ENCODE measurements at places on chromosomes 11 and 22. TPM values are rescaled to one million over a fixed set of nuclear protein-coding genes. Genes with fewer than 3 reads are reported as not detected.

VEGFB gene
- total RNA-seq, result 60.8 TPM

ESAM gene
- total RNA-seq, result 0.49 TPM

LRRN4CL gene
- total RNA-seq, result 0.65 TPM

OR6A2 gene
- 2.2 TPM for total RNA-seq

OR51B5 gene
- not detected for total RNA-seq

VWCE gene
- 4.1 TPM for total RNA-seq

EED gene
- 40.2 TPM for total RNA-seq

DNA sequence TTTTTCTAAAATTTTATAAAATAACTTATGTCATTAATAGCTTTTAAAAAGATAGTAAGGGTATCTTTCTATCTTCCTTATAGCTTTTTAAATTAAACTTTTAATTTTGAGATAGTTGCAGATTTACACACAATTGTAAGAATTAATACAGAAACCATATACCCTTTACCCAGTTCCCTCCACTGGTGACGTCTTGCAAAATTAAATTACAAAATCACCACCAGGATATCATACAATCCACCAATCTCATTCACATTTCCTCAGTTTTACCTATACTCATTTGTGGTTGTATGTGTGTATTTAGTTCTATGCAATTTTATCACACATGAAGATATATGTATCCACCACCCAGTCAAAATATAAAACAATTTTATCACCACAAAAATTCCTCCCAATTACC, 10.0 kb downstream of the SBF2 start:
- DNase-seq, result no peak

DNA sequence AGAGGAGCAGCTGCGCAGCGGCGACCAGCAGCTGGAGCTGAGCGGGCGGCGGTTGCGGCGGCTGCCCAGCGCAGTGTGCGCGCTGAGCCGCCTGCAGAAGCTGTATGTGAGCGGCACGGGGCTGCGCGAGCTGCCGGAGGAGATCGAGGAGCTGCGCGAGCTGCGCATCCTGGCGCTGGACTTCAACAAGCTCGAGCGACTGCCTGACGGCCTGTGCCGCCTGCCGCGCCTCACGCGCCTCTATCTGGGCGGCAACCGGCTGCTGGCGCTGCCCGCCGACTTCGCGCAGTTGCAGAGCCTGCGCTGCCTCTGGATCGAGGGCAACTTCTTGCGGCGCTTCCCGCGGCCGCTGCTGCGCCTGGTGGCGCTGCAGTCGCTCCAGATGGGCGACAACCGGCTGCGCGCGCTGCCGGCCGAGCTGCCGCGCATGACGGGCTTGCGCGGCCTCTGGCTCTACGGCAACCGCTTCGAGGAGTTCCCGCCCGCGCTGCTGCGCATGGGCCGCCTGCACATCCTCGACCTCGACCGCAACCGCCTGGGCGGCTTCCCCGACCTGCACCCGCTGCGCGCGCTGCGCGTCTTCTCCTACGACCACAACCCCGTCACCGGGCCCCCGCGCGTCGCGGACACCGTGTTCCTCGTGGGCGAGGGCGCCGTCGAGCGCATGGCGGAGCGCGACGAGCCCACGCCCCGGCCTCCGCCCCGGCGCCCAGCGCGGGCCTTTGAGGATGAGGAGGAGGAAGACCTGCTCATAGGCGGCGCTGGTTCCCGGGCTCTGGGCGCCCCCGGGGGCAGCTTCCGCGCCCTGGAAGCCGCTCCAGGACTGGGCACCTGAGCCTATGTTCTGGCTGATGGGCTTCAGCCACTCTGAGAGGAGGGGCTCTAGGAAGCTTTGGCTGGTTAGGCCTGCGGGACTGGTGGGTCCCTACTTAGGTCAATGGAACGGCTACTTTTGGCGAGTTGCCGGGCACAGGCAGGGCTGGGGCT, 787 bp downstream of the LRRC10B start:
- no peak for DNase-seq

DNA sequence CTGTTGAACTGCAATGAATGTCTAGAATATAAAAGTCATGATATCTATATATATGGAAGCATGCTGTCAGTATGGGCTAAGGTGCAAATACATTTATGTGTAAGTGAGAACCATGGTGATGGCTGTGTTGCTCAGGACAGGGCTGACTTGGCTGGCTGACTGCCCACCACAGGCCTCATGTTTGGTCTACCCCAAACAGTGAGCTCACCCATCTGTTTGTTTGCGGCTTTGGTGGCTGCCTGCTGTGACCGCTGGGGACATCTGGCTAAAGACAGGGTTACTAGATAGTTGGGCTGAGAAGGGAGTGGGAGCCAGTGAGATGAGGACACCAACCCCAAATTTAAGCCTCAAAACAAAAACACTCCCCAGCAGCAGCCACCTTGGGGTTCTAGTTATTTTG, 6.3 kb downstream of the CD44 start:
- no peak for DNase-seq

GRCh38 chr11:69105461-69106030, 50.2 kb upstream of the SMIM38 start:
- no peak for DNase-seq

DNA sequence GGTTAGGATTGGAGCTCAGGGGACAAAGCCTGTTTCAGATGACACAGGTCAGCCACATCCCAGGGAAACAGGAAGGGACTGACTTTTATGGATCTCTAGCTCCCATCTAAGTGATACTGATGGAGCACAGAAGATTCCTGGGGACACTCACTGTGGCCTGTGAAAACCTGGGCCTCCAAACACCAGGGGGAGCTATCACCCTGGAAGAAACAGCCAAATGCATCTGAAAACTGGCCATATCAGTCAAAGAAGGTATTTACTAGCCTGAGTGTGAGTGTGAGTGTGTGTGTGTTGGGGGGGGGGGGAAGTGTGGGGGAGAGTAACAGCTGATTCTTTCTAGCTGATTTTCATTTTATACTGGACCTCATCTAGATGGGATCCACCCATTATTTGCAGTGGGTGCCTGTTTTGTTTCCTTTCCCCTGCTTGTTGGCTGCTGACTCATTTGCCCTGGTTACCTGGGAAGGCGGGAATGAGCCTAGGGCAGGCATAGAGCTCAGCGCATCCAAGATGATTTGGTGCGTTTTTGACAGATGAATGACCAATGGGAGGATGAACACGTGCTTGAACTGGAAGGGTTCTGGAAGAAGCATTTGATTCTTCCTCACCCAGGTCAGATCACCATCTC, 284.0 kb downstream of the KIRREL3 start:
- peak; percentile 43 for DNase-seq

- DNase-seq, result no peak
These were observed 111.7 kb downstream of the BUD13 start for GRCh38 chr11:116661056-116661455.

DNA sequence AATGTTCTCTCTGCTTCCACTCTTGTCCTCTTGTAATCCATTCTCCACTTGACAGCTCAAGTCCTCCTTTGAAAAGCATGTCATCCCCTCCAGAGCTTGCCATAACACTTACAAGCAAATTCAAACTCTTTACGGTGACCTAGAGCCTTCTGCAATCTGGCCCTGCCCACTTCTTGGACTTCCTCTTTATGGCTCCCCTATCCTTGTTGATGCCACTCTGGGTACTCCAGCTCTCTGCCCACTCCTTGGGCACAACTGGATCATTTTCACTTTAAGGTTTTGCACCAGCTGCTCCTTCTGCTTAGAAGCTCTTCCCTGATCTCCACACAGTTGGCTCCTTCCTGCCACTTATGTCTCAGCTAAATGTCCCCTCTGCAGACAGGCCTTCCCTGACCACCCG, 217.9 kb downstream of the DSCAML1 start:
- DNase-seq, result no peak

DNA sequence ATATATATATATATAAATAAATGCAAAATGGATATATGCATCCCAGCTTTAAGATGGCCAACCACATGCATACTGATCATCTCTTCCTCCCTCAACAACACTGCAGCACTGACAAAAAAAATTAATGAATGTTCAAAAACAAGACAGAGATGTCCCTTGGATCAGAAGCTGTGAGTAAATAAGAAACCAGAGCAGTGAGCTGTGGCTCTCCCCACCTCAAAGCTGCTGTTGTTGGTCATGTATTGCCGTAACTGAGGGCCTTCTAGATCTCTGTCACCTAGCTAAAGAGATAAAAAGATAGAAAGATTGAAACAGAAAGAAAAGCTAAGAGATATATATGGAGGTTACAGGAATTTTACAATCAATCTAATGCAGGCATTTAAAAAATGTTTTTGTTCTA, 15.5 kb upstream of the TMEM135 start:
- no peak for DNase-seq

GRCh38 chr11:118914987-118915386, 10.7 kb downstream of the BCL9L start:
- peak; percentile 78 for DNase-seq

DNA sequence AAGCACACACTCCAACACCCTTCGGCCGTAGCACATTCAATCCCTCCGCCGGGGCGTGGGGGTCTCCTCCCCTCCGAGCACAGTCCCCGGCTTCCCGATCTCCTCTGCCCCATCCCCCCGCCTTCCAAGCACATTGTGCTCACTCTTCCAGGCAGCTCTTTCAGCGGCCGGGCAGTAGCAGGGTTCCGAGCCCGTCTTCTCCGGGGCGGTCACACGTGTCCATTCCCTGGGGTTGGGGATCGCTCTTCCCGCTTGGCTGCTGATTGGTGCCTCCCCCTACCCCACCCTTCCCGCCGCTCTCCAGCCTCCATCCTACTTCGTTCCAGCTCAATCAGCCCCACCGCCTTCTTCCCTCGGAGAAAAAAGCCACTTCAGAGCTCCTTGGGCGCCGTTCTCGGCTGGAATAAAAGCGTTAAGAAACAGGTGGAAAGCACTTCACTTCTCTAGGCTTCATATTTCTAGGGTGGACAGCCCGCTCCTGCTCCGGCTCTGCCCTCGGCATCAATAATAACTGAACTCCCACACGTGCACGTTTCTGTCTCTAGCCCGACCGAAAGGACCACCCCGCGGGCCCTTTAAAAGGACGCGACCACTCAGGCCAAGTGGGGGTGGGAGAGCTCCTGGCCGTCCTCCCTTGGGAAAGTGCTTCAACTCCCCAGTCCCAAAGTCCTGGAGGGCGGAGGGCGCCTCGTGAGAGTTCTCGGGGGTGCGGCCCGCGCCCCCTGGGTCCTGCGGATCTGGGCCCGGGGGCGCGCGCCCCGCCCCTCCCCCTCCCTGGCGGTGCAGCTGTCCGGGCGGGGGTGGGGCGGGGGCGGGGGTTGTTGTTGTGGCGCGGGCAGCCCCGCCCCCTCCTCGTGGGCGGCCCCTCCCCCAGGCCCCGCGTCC, 464 bp upstream of the CECR2 start:
- DNase-seq, result peak; percentile 71

GRCh38 chr22:46119093-46119728, 31.1 kb upstream of the PPARA start:
- DNase-seq, result no peak

DNA sequence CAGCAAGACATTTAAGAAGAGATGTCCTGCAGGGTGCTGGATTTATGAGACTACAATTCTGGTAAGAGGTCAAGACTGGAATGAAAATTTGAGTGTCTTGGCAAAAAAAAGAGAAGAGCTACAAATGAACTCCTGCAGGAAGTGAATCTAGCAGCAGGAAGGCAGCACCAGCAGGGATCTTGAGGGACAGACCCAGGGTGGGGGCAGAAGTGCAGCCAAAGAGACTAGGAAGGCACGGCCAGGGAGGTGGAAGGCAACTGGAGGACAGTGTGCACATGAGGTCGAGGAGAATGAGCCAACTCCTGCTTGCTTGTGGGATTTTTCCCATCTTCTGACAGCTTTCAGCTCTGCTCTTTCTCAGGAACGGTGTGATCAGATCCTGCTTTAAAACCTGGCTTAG, 263.2 kb downstream of the BUD13 start:
- DNase-seq, result no peak

- peak; percentile 67 for DNase-seq
These were observed 12.0 kb downstream of the STIM1 start for GRCh38 chr11:3867209-3868091.
